ENCODE measurements at places on chromosomes 13 and 19.
A peak's percentile ranks its signal among the peaks of the same experiment; 100 is the strongest.

GRCh38 chr13:23504180-23504579 lies 66.0 kb upstream of the TNFRSF19 start:
- no peak for DNase-seq

- peak; percentile 84 for DNase-seq
Observed at GRCh38 chr19:19618219-19619051, at the start of gene PBX4. PBX4 (minus strand) TSS chr19:19618687; CDS start chr19:19618629, 58 bp downstream.

DNA sequence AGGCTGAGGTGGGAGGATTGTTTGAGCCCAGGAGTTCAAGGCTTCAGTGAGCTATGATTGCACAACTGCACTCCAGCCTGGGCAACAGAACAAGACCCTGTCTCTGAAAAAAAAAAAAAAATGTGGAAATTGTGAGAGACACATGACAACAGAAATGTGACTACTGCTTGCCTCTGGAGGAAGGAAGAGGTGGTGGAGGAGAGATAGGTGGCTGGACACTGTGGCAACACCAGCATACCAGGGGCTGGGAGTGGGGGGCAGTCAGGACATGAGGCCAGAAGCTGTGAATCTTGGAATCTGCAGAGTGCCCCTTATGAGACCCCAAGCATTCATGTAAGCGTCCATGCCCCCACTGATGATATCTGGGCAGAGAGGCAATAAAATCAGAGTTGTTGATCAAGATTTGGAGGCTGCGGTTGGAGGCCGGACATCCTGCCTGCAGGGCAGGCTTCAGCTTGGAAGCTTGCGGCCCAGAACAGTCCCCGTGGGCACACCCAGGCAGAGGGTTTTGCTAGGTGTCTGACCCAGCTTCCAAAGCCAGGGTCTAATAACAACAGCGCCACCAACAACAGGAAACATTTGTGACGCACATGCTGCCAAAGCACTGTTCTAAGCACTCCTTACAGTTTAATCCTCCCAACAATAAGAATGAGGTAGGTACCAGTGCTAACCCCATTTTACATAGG lies 16.9 kb downstream of the FAM187B start:
- no peak for DNase-seq

GRCh38 chr13:47158593-47158992 lies 261.7 kb upstream of the HTR2A start:
- DNase-seq = no peak

- DNase-seq = no peak
Observed at GRCh38 chr13:43986421-43986981, 106.8 kb downstream of the LACC1 start.

DNA sequence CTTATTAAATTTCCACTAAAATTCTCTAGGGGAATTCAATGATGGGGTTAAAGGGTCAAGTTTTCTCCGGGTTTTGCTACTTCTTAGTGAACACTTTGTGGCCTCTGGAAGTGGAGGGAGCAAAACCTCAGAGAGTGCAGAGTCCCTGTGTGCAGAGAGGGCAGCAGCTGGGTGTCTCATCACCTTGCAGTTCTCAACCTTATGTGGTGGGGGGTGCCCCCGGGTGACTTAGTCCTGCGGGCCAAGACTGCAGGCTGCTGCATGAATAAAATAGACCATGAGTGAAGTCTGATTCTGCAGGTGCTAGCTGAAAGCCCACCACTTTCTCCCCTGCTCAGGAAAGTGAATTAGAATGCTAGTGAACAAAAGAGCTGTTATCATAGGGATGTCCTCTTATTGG lies 191.6 kb downstream of the DLEU7 start:
- DNase-seq = no peak

GRCh38 chr19:58582985-58583384 lies 9.8 kb upstream of the MZF1 start:
- no peak for DNase-seq

GRCh38 chr13:42350141-42350540 lies 78.2 kb downstream of the AKAP11 start:
- DNase-seq = no peak

DNA sequence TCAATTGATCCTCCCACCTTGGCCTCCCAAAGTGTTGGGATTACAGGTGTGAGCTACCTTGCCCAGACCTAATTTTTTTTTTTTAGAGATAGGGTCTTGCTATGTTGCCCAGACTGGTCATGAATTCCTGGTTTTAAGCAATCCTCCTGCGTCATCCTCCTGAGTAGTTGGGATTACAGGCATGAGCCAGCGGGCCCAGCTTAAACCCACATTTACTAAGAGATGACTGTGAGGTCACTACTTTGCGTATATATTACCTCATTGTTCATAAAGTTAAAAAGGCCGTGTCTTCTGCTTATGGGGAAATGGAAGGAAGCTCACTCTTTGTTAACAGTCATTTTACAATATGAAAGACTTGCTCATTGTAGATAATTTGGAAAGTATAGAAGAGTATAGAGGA lies 39.6 kb upstream of the C1QTNF9 start:
- DNase-seq = no peak

DNA sequence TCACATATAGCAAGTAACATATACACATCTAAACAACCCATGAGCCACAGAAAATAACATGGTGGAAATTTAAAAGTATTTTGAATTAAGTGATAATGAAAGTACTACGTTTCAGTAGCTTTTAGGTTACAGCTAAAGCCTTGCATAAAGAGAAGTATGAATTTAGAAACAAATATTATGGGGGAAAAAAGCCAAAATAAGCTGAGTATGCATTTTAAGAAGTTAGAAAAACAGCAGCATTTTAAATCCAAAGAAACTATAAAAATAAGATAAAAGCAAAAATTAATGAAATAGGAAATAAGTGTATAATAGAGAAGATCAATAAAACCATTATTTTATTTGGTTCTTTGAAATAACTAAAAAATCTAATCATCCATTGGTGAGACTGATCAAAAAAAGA lies 89.8 kb upstream of the ARHGEF7 start:
- DNase-seq = no peak

- no peak for DNase-seq
Observed at GRCh38 chr13:59304596-59304995, 859.1 kb downstream of the DIAPH3 start.

- no peak for DNase-seq
Observed at GRCh38 chr13:44652962-44653660, 77.0 kb upstream of the TSC22D1 start.

- no peak for DNase-seq
Observed at GRCh38 chr19:17721111-17721628, 1.9 kb downstream of the MAP1S start.

GRCh38 chr19:6362027-6362350 lies 658 bp downstream of the CLPP start:
- peak; percentile 8 for DNase-seq

DNA sequence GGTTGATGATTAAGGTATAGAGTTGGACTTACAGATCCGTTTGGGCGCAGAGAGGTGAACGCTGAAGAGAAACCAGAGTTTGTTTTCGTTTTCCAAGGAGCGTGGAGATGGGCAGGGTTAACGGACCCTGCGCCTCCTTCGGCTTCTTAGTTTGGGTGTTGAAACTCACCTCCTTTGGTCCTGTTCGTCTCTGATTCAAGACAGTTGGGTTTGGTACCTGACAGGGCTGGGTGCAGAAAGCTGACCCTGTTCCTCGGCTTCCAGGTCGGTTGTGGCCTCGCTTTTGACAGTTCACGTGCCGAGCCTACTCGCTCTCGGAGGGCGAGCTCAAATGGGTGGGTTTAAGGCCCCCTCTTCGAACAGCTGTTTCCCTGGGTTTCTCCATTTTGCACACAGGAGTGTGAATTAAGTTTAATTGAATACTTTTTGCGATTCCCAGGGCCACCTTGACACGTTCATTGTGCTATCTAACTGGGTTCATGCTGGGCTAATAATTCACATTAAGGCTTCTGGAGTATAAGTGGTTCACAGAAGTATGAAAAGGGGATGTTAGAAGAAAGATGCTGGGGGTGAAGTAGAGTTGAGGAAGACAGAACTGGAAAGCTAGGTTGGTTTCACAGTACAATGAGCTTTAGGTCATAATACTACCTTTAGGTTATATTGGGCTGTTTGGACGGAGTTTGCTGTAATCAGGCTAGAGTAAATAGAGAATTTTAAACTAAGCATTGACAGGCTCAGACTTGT lies 638 bp downstream of the USPL1 start:
- peak; percentile 23 for DNase-seq

GRCh38 chr13:77915686-77916085 lies 2.9 kb downstream of the EDNRB start:
- DNase-seq = no peak

- DNase-seq = no peak
Observed at GRCh38 chr13:94494026-94494425, 14.5 kb upstream of the DCT start.

GRCh38 chr13:31919971-31920726 lies 111.4 kb upstream of the FRY start:
- DNase-seq = no peak

- no peak for DNase-seq
Observed at GRCh38 chr19:6249296-6249695, 30.5 kb downstream of the MLLT1 start.

DNA sequence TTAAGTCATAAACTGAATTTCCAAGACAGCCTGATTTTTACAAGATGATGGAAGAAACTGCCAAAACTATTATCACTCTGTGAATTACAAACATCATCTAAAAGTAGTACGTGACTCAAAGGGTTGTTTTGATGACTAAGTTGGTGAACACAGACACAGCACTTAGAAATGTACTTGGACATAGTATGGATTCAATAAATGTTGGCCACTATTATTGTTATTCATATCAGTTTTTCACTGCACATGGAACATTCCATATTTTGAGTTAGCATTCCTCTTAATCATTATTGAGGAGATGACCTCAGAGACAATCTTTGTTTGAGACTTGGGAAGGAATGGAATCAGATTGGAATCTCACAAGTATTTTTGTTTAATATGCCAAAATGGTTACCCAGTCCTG lies 172.9 kb downstream of the OXGR1 start:
- no peak for DNase-seq

DNA sequence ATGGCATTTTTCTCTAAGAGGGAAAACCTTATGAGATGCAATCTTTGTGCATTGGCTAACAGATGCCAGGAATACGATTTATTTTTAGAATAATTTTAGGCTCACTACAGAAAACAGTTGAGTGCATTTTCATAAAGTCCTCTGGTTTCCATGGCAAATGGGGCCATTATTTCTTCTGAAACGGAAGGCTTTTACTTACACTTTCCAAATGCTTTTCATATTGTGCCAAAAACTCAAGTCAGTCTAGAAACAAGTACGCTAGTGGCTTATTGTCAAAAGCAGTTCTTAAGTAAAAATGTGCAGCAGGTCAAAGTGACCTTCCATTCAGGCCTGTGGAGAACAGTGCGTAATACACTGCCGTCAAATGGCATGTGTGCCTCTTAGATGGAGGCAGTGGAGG lies 628.7 kb downstream of the EFNB2 start:
- DNase-seq = no peak

- DNase-seq = no peak
Observed at GRCh38 chr13:106096661-106097092, 438.8 kb downstream of the EFNB2 start.

- DNase-seq = no peak
Observed at GRCh38 chr13:100470866-100471505, 117.6 kb downstream of the GGACT start.

DNA sequence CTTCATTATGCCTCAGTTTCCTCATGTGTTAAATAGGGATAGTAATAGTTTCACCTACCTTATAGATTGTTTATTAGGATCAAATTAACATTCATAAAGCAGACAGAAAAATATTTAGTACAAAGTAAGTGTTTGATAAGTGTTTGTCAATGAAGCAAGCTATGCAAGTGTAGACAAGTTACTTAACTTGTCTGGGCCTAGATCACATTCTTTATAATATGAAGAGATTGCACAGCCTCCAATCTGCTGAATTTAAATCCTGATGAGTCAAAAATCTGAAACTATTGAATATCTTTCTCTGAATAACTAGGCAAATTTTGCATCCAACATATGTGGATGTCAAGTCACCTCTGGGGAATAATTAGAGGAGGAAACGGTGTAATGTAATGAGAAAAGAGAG lies 170.5 kb downstream of the MZT1 start:
- DNase-seq = no peak

DNA sequence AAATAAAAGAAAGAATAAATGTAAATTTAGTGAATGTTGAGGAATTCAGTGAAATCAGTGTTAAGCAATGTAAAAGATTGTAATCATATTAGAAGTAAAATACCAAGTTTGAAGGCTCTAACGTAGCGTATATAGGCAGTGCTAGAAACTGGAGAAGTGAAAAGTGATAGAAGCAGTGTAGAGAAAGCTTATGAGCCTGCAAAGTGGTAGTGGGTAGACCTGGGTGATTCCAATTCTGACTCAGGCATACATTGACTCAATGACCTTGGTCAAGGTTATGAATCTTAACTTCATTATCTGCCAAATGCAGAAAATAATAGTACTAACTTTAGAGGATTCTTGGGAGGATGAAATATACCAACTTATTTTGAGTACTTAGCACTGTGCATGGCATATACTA lies 4.1 kb downstream of the SLC10A2 start:
- DNase-seq = no peak

GRCh38 chr13:40319699-40320579 lies 346.5 kb downstream of the FOXO1 start:
- DNase-seq = no peak

DNA sequence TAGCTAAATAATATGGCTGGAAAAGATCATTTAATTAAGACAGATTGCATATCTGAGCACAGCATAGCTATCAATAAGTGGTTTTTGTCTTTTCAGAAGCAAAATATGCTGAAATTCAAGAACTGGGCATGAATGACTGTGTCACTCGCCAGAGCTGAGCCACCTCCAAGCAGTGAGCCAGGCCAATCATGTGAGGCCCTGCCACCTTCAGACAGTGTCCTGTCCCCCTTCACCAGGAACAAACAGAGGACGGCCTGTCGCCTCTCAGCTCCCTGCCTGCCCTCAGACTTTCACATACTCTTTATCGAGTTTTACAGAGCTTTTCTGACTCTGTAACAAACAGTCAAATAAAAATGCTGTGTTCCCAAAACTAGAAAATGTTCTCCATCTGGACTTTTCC lies 171.0 kb upstream of the TSC22D1 start:
- DNase-seq = no peak

- DNase-seq = no peak
Observed at GRCh38 chr13:90201676-90202460, 1145.6 kb upstream of the MIR17HG start.

GRCh38 chr19:40507892-40508291 lies 41.1 kb downstream of the SPTBN4 start:
- DNase-seq = no peak

Measured in ACHN (cell line).